ENCODE measurements at places on chromosomes 1 and 21. TPM values are rescaled to one million over a fixed set of nuclear protein-coding genes. Genes with fewer than 3 reads are reported as not detected.

The MX2 gene
- total RNA-seq = 0.52 TPM

The DNASE2B gene
- total RNA-seq = not detected

The USH2A gene
- total RNA-seq = under 0.01 TPM

The LCK gene
- not detected for total RNA-seq

The AMY1B gene
- total RNA-seq = not detected

The DENND2C gene
- 10.2 TPM for total RNA-seq

The TEX38 gene
- not detected for total RNA-seq

The RBM34 gene
- total RNA-seq = 67.4 TPM

The C4BPB gene
- total RNA-seq = not detected

The ESRRG gene
- total RNA-seq = not detected

The PSMB4 gene
- total RNA-seq = 290 TPM

The GBP1 gene
- total RNA-seq = 55.0 TPM

The RCC2 gene
- total RNA-seq = 37.4 TPM

The THEM5 gene
- total RNA-seq = not detected

The MATN1 gene
- 0.11 TPM for total RNA-seq

The CHRM3 gene
- 0.13 TPM for total RNA-seq

The NLRP3 gene
- total RNA-seq = 0.13 TPM
